ENCODE measurements at places on chromosomes 11 and 22.

DNA sequence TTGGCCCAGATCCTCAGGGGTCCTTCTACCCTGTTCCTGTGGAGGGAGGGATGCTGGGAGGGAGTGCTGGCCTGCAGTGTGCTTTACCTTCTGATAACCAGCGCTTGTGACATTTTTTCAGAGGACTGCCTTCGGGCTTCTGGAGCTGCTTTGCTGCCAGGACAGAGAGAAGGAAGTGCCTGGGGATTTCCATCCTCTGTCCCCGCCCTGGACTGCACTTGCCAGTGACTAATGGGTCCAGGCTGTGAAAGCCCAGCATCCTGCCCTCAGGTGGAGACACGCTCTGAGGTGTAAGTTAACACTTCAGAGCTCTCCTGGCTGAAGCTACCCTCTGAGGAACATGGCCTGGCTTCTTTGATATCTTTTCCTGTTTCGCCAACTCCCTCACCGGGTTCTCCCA is 158.7 kb upstream of the SYT13 start:
- DNase-seq: no peak

GRCh38 chr22:23512348-23512705 is 67.8 kb downstream of the IGLL1 start:
- DNase-seq: no peak

- DNase-seq: no peak
Observed at GRCh38 chr11:2549491-2549875, 104.7 kb downstream of the KCNQ1 start.

GRCh38 chr11:117095284-117096161 is 2.7 kb downstream of the SIK3 start:
- peak; percentile 70 for DNase-seq

GRCh38 chr22:38221908-38222796 is 20.4 kb downstream of the MAFF start:
- no peak for DNase-seq

- no peak for DNase-seq
Observed at GRCh38 chr11:36411202-36411640, 98.9 kb downstream of the TRAF6 start.

- DNase-seq: no peak
Observed at GRCh38 chr11:67493548-67494370, 10.9 kb downstream of the AIP start.

GRCh38 chr11:23111527-23111926 is 251.3 kb upstream of the CCDC179 start:
- DNase-seq: no peak

DNA sequence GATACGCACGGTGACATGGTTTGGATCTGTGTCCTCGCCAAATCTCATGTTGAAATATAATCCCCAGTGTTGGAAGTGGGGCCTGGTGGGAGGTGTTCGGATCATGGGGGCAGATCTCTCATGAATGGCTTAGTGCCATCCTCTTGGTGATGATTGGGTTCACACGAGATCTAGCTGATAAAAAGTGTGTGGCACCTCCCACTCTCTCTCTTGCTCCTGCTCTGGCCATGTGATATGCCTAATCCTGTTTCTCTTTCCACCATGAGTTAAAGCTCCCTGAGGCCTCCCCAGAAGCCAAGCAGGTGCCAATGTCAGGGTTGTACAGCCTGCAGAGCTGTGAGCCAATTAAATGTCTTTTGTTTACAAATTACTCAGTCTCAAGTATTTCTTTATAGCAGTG is 303.1 kb upstream of the PLET1 start:
- DNase-seq: no peak

GRCh38 chr11:73810637-73811036 is 23.0 kb downstream of the MRPL48 start:
- no peak for DNase-seq

- DNase-seq: no peak
Observed at GRCh38 chr22:40651057-40651456, 14.5 kb upstream of the MRTFA start.

GRCh38 chr11:2135018-2135569 is 4.1 kb downstream of the IGF2 start:
- DNase-seq: no peak

DNA sequence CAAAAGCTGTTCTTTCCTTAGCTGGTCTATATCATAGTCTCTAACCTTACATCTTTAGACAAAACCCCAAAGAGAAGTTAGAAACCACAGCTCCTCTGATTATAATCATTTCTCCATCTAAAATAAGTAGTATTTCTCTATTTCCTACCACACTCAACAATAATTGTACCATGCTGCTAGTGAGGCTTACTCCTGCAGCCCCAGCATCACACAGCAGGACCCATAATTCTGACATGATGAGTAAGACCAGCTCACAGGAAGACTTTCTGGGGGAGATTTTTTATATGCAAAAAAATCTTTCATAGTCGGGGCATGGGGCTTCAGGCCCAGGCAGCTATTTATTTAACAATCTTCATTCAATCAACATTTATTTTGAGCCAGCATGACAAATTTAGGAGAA is 441.6 kb downstream of the DYNC2H1 start:
- no peak for DNase-seq

DNA sequence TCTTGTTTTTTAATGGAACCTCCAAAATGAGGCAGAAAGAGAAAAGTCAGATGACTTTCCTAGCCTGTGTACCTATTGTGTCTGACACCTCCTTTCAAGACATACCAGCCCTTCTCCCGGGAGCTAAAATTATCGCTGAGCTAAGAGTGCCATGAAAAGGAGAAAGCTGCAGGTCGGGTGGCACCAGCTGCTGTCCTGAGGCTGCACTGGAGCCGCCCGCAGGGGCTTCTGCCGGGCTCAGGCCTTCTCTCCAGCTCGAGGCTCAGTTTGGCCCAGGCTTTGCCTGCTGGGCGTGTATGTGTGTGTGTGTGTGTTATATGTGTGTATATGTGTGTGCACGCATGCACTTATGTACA is 27.7 kb upstream of the RAB1B start:
- no peak for DNase-seq

- DNase-seq: no peak
Observed at GRCh38 chr11:44652901-44653644, 73.7 kb upstream of the TSPAN18 start.

GRCh38 chr22:37043828-37044538 is 7.6 kb upstream of the KCTD17 start:
- peak; percentile 51 for DNase-seq

DNA sequence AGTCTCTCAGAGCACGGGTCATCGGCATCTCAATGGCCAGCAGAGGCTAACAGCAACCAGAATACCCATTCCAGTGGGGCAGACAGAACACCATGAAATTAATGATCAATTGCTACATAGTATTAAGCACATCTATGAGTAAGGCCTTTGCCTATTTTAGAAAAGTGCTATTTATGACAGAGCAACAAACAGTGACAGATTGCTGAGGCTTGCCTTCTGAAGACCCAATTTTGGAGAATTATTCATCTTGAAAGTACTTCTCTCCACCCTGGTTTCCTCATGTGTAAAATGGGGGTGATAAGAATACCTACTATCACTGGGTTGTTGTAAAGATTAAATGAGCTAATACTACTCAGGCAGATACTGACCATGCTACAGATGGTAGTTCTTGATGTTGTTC is 232.7 kb downstream of the TENM4 start:
- no peak for DNase-seq

DNA sequence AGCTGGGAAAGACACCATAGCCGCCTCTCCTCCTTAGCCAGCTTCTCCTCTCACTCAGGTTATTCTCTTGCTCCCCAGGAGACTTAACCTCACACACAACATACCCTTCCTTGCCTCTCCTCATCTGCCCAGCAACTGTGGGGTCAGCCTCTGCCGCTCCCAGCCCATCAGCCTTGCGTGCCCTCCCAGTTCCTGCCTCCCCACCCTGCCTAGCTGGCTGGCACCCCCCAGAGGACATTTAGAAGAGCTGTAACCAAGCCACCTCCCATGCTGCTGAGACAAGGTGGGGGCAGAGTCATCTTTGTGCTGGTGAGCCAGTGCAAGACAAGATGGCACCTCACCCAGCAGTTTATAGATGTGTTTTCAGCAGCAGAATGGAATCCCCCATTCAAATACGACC is 38.2 kb downstream of the TOM1 start:
- no peak for DNase-seq

DNA sequence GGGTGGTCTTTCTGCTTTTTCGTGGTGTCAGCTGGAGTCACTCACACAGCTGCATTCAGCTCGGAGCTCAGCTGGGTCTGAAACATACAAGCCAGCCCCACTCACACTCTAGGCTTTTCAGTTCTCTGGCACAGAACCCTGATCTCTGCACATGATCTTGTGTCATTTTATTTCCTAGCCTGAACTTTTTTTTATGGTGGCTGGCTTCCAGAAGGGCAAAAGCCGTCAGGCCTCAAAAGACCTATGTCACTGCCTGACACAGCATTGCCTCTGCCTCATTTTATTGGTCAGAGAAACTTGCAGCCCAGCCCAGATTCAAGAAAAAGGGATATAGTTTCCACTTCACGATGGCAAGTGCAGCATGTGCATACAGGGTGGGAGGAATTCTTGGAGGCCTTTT is 117.8 kb downstream of the NTM start:
- no peak for DNase-seq

GRCh38 chr11:107547961-107548360 is 17.6 kb downstream of the ALKBH8 start:
- DNase-seq: no peak

DNA sequence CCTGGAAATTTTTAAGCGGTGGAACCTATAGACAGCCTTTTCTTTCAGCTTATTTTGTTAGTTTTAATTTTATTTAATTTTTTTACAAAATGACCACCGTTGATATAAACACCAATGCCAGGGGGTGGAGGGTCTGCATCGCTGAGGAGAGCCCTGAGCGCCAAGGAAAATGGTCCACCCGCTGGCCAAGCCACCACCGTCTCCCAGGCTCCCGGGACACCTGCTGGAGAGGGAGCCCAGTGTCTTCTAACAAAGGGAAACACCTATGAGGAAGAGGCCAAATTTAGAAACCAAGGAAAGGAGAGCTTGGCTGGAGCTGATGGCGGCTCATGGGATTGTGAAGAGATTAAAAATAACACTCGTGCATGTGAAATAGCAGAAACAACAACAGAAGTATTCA is 288 bp upstream of the KRTAP5-8 start:
- no peak for DNase-seq

DNA sequence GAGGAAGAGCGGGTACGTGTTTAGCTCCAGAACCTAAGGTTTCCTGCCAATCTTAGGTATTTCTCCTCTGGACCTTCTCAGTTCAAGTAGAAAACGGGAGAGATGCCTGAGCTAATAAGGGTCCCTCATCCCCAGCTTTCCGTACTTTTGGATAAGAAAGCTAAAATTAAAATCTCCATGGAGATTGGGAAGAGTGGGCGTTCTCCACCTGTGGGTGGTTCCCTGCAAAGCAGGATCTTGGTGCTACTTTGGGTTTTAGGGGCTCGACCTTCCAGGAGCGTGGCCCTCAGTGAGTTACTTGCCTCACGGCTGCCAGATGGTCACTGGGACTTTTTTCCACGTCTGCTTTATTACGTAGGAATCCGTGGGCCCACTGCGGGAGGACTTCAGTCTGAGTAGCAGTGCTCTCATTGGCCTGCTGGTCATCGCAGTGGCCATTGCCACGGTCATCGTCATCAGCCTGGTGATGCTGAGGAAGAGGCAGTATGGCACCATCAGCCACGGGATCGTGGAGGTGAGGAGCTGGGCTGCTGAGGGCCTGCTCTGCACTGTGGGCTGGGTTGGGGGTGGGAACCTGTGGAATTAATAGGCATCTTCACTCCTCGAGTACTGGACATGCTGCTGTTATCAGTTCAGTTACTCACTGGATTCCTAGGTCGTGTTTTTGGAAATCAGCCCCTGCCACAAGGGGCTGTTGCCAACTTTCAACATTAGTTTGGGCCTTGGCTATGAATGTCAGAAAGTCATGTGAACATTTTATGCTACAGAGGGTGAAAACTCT is 17.8 kb upstream of the ST14 start:
- no peak for DNase-seq

DNA sequence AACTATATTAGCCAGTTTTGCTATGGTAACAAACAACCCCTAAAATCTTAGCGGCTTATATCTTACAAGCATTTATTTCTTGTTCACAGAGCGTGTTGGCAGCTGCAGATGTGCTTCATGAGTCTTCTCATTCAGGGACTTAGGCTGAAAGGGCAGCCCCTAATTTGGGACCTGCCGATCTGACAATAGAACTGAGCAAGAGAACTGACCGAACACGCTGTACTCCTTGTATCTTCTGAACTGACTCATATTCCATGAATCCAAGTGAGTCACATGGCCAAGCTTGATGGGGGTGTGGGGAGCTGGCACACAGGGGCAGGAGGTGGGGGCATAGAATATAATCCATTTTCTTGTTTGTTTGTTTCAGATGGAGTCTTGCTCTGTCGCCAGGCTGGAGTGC is 481.7 kb upstream of the CADM1 start:
- DNase-seq: no peak

DNA sequence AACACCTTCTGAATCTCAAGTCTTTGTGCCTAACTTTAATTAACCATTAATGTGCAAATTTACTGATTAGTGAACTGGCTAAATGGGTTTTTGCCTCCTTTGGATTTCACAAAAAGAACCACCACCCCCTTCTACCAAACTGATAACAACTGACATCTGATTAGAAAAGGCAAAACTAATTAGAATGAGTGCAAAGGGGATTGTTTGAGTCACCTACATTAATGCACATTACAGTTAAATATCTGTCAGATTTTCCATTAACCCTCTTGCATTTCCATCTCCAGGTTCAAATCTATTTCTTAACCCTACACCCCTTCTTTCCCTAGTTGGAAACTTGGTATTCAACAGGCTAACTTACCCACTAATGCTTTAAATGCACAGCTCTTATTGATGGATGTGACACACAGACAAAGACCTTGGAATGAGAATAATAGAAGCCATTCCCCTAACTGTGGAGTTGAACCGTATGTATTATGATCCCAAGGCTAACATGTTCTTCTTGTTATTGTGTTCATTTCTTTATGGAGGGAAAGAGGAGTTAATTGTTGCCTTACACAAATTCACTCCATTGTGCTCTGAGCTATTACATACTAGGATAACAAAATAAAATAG is 161.5 kb upstream of the MTMR2 start:
- DNase-seq: no peak

- no peak for DNase-seq
Observed at GRCh38 chr11:108875134-108875533, 210.3 kb downstream of the DDX10 start.

- no peak for DNase-seq
Observed at GRCh38 chr11:35825386-35825785, 118.5 kb upstream of the LDLRAD3 start.

- no peak for DNase-seq
Observed at GRCh38 chr22:43066844-43067385, 22.3 kb downstream of the TTLL1 start.

- DNase-seq: no peak
Observed at GRCh38 chr11:88384669-88385005, 47.1 kb upstream of the CTSC start.

DNA sequence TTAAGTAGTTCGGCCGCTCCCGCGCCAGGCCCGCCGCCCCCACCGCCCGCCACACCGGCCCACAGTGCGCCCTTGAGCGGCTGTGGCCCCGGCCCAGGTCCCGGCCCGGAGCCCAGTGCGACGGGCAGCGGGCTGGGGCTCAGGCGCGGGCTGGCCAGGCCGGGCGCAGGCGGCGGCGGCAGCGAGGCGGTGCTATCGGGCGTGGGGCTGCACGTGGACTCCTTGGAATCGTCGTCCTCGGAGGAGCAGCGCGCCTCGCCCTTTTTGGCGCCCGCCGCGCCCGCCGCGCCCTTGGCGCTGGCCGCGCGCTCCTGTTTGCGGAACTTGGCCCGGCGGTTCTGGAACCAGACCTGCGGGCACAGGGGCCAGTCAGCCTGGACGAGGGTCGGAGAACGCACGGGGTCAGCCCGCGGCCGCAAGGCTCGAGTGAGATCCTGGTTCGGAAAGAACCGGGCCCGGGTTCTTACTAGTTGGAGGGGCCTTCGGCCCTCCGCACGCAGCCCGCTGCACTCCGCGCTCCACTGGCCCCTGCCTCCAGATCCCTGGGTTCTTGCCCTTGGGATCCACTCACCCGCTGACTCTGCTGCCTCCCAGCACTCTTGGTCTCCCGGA is 4.0 kb downstream of the PHOX2A start:
- no peak for DNase-seq
